ENCODE measurements at places on chromosomes 16 and 17. TPM values are rescaled to one million over a fixed set of nuclear protein-coding genes. Genes with fewer than 3 reads are reported as not detected.

CFAP97D1 gene
- total RNA-seq, result not detected

DPEP3 gene
- not detected for total RNA-seq

IRX3 gene
- not detected for total RNA-seq

CD300LB gene
- not detected for total RNA-seq

SLC35G6 gene
- not detected for total RNA-seq

Measured in endothelial cell of umbilical vein (primary cell).